Ascending aorta (tissue), 2 donors: ENCODE measurements at places on chromosomes 16 and 17. TPM values are rescaled to one million over a fixed set of nuclear protein-coding genes. Genes with fewer than 3 reads are reported as not detected.
A peak's percentile ranks its signal among the peaks of the same experiment; 100 is the strongest.

Gene ACBD4
- total RNA-seq = 14.7 TPM

Gene GCGR
- not detected for total RNA-seq

Gene KRTAP2-3
- total RNA-seq = not detected

DNA sequence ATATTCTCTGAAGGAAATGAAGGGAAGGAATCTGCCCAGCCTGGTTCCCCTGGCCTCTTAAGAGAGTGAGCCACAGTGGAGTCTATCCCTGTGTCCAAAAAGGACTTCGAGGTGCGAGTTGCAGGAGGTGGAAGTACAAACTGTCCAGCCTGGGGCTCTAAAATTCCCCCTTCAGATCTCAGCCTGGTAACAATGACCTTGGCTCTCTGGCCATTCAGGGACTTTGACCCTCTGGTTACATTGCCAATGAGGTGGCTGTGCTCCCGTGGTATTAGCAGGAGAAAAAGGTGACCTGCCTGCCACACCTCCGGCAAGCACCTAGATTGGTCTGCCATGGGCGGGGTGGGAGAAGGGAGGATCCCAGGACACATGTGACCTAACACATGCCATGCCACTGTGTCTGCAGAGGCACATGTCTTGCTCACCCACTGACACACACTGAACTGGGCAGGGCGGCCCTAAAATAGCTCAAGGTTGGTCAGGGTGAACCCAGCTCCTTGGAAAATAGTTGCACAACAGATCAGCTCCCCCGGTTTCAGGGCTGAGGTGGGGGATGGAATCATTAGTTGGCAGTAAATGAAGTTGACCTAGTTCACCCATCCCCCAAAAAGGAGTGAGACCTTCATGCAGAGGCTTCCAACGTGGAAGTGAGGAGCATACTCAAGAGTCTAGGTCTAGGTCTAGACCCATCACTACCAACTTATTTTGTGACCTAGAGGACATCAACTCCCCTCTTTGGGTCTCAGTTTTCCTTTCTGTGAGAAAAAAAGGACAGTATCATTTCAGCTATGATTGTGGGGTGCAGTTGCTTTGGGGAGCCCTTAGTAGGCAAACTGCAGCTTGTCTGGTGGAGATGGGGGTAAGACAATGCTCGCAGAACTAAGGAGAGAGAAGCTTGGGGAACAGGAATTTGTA lies 2.2 kb downstream of the NR1D1 start:
- H3K27ac ChIP-seq = peak overlapping the region; percentile 99
- H3K36me3 ChIP-seq = peaks cover 35% of the 10 kb centered on the region
- no peaks in the 10 kb centered on the region for H3K27me3 ChIP-seq
- peak; percentile 89 for DNase-seq
- H3K4me3 ChIP-seq = peak overlapping the region; percentile 45

GRCh38 chr17:73829676-73830280 lies 185.5 kb upstream of the SDK2 start:
- no peak overlapping the region for H3K27ac ChIP-seq
- no peak for DNase-seq
- no peaks in the 10 kb centered on the region for H3K27me3 ChIP-seq
- H3K4me3 ChIP-seq = no peak overlapping the region
- no peaks in the 10 kb centered on the region for H3K36me3 ChIP-seq
- no peaks in the 10 kb centered on the region for H3K4me1 ChIP-seq

DNA sequence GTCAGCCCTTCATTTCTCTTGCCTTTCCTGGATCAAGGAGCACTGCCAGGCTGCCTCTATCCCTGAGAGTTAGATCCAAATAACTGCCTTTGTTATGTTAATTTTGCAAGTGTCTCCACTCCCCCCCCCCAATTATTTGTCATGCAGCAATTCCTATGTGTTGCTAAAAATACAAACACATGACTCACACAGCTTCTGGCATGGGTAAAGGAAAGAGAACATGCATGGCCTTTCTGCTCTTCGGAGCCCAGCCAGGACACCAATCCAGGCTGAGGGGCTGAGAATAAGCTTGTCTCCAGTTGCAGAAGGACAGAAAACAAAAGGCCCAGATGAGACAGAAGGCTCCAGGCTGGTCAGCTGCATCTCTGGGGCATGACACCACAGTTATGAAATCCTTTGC lies 148.0 kb upstream of the TNRC6C start:
- peak; percentile 88 for DNase-seq

DNA sequence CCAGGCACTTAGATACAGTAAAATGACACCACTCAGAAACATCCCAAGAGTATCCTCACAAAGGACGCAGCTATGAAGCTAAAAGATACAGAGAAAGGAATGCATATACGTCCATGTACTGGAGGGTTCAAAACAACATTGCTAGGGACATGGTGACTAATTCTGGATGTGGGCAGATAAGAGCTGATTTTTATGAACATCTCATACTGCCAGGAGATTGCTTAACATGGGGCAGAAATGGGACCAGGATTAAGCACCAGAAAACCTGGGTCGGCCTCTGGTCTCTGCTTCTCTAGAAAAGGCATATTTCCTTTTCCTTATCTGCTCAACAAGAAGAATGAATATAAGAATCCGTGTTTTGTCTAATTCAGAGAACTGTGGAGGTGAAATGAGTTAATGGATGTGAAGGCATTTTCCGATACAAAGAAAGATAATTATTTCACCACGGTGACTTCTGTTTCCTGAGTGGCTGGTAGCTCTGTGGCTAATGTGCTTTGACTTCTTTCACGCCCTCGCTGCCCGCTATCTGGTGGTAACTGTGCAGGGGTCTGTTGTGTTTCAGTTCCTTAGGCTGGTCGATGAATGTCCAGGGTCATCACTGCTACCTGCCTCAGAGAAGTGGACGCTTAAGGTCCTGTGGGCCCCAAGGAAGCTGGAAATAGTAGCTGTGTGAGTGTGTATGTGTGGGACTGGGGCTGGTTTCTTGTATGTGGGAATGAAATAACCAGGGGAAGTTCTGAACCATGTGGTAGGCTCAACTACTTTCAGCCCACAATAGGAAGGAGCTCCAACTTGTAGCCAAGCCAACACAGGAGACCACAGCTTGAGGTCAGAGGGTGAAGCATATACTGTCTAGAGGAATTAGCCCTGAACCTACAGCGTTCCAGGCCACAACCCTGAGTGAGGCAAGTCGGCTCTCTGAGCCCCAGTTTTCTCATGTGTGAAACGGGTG lies 15.8 kb upstream of the CCL5 start:
- no peak overlapping the region for H3K27ac ChIP-seq
- no peaks in the 10 kb centered on the region for H3K27me3 ChIP-seq
- DNase-seq = no peak
- no peaks in the 10 kb centered on the region for H3K36me3 ChIP-seq
- no peaks in the 10 kb centered on the region for H3K4me1 ChIP-seq
- H3K4me3 ChIP-seq = no peak overlapping the region

GRCh38 chr17:28394337-28395116 lies 11.5 kb downstream of the SLC46A1 start:
- H3K36me3 ChIP-seq = peaks cover 42% of the 10 kb centered on the region
- no peak overlapping the region for H3K27ac ChIP-seq
- no peak overlapping the region for H3K4me3 ChIP-seq
- no peak for DNase-seq
- no peaks in the 10 kb centered on the region for H3K4me1 ChIP-seq

DNA sequence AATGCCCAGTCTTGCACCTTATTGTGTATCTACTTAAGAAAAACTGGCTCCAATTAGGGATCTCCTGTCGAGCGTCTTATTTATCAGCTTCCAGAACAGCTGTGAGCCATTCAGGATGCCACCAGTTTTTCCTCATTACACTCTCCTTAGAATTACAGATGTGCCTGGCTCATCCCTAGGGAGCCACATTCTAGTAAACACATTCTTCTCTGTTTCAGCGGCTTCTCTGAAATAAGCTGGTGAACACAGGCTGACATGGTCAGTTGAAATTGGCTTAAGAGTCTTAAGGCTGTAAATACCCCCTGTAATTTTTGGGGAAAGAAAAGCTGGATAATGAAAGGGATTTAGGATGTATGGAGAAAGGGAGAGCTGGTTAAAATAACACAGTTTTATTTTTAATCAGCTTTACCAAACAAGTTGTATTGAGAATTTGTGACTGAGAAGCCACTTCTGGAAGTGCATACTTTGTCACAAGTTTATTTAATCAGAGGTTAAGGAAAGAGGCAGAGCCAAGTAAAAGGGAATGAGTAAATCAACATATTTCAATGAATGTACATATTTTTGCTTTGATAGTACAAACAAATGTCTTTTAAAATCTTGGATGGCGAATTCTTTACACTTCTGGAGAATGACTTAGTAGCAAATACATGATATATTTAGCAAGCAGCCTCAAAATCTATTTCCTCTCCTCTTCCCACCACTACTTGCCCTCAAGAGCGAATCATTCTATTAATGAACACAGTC lies 562.0 kb upstream of the GOT2 start:
- H3K36me3 ChIP-seq = no peaks in the 10 kb centered on the region
- no peaks in the 10 kb centered on the region for H3K27me3 ChIP-seq
- H3K4me3 ChIP-seq = no peak overlapping the region
- H3K27ac ChIP-seq = no peak overlapping the region

DNA sequence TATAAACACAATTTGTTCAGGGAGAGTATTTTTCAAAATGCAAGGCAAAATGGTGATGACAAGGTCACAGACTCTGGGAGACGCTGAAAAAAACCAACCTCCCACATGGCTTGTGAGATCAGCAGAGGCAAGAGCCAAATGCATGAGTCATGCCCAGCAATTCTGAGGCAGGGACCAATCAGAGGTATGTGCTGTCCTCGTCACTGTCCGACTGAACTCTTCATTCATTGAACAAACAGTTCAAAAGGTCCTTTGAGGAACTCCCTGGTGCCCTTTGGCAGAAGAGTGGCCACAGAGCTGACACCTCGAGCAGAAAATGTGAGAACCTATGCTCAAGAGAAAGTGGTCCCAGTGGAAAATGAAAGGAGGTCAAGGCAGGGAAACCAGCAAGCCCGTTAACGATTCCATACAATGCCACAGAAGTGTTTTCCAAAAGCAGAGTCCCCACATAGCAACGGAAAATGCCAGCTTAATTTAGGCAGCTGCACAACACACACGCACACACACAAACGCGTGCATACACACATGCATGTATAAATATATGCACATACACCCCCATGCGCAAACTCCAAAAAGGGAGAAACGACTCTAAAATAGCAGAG lies 50.9 kb downstream of the CDH11 start:
- peak overlapping the region; percentile 52 for H3K4me3 ChIP-seq
- peaks cover 24% of the 10 kb centered on the region for H3K4me1 ChIP-seq
- no peaks in the 10 kb centered on the region for H3K27me3 ChIP-seq
- peak; percentile 26 for DNase-seq
- peak overlapping the region; percentile 80 for H3K27ac ChIP-seq

- DNase-seq = peak; percentile 62
- peaks cover 5% of the 10 kb centered on the region for H3K4me1 ChIP-seq
Observed at GRCh38 chr17:29390851-29391631, 878 bp downstream of the TAOK1 start.

- DNase-seq = no peak
- H3K27ac ChIP-seq = no peak overlapping the region
- H3K36me3 ChIP-seq = peaks cover 29% of the 10 kb centered on the region
Observed at GRCh38 chr16:57781349-57781740, 20.9 kb downstream of the KIFC3 start.

DNA sequence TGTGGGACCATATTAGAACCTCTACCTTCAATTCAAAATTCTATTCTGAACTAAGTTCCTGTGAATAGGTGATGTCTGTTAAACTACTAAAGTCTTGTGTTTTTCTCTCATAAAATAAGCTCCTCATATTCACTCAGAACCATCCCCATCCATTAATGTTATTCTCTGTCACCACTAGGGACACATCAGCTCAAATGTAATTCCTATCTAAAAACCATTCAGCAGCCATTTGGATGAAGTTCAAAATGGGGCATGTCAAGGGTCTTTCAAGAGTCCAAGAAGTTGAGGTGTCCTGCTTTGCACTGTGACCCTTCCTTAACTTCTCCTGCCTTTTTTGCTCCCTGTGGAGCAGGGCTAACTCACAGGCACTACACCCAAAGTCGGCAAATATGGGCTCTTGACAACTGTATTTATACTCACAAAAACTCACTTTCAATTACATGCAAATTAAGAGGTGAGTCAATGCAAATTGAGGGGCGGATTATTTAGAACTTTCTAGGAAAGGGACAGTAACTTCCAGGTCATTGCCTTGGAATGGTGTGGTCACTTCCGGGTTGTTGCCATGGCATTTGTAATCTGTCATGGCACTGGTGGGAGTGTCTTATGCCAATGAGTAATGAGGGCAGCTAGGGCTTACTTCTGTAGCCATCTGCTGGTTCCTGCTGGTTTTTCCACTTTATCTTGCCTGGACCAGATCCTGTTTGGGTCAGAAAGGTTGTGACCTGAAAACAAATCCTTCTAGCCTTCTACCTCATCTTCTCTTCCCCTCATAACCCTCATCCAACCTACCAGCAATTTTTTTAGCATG lies 128.2 kb upstream of the COX10 start:
- no peaks in the 10 kb centered on the region for H3K27me3 ChIP-seq
- no peaks in the 10 kb centered on the region for H3K36me3 ChIP-seq
- DNase-seq = no peak
- no peaks in the 10 kb centered on the region for H3K4me1 ChIP-seq

DNA sequence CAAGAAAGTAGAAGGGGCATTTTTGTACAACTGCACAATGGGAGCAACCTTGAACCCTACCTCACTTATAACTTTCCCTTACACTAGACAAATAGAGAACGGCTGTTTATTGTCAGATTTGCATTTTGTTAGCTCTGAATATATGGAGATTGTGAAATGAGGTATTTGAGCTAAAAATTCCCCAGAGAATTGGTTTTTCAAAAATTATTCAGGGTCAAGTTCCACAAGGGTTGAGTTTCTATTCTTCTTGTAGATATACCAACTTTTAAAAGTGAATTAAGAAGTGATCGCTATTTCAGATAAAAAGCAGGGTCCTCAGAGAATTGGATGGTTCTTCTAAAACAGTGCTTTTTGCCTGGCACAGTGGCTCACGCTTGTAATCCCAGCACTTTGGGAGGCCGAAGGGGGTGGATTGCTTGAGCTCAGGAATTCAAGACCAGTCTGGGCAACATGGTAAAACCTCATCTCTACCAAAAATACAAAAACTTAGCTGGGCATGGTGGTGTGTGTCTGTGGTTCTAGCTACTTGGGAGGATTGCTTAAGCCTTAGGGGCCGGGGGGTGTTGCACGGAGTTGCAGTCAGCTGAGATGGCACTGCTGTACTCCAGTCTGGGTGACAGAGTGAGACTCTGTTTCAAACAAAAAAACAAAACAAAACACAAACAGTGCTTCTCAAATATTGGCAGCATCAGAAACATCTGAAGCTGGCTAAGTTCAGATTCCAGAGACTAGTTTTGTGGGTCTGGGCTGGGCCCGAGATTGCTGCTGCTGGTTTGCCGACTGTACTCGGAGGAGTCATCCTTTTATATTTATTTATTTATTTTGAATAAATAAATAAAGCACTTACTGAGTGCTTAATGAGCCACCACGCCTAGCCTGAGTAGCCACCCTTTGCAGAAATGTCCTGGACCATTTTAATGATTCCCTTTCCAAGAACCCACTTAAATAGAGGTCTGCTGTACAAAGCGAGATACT lies 50.9 kb downstream of the PECAM1 start:
- H3K27ac ChIP-seq = peak overlapping the region; percentile 23
- H3K4me1 ChIP-seq = no peaks in the 10 kb centered on the region
- no peaks in the 10 kb centered on the region for H3K27me3 ChIP-seq
- no peaks in the 10 kb centered on the region for H3K36me3 ChIP-seq
- H3K4me3 ChIP-seq = no peak overlapping the region
- no peak for DNase-seq
